CD4-positive, alpha-beta T cell treated with Interleukin-21 for 1 hour (primary cell): ENCODE measurements at places on chromosomes 12 and 14.

DNA sequence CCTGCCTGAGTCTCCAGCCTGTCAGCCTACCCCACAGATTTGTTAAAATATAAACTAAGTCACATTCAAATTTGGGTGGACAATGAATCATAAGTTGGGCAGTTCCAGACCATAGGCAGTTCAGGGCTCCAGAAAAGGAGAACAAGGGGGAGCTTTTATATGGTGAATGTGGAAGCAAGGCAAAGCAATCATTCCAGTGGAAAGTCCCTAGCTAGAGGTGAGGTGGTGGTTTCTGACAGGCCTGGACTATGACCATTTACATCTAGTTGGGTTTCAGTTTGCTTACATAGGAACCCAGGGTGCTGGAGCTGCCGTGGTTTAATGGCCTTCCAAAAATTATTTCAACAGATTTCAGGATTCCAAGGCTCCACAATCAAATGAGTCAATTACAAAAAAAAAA is 207.3 kb downstream of the AEBP2 start:
- no peak for DNase-seq

DNA sequence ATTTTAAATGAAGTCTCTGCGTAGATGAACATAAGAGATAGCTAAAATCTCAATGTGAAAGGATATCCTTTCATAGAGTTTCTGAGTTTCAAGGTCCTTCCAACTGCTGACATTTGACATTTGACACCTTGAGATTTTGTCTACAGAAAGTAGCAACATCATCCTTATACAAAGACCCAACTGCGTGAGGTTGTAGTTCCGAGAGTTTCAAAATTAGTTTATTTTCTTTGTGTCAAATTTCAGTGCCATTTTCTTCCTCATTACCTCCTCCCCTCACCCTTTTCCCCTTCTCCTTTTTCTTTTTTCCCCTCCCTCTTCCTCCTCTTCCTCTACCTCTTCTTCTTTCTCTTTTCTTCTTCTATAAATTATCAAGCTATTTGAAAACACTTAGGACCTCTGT is 26.9 kb upstream of the BATF start:
- no peak for DNase-seq

DNA sequence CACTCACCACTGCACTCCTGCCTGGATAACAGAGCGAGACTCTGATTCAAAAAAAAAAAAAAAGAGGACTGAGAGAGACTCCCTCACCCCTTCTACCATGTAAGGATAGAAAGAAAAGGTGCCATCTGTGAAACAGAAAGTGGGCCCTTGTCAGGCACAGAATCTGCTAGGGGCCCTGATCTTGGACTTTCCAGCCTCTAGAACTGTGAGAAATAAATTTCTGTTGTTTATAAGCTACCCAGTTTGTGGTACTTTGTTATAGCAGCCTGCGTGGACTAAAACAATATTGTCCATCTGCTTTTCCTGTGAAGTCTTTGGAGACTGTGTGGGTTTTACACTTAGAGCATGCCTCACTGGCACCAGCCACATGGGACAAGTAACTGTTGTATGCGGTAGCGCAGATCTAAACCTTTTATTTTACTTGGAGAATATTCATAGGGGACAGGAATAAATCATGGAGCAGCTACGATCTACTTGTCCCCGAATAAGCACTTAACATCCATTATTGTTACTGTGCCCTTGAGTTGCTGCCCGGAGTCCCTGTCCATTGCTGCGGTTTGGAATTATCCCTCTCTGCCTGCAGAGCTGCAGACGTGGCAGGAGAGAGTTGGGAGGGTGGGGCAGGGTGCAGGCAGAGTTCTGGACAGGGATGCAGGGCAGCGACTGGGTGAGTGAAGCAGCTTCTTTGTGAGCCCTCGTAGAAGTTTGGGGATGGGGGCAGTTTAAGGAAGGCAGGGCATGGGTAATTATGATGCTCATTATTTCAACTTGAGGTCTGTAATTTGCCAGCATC is 52.4 kb upstream of the STON2 start:
- DNase-seq = no peak

- no peak for DNase-seq
These were observed 52.9 kb upstream of the CAPRIN2 start for GRCh38 chr12:30807695-30808034.

DNA sequence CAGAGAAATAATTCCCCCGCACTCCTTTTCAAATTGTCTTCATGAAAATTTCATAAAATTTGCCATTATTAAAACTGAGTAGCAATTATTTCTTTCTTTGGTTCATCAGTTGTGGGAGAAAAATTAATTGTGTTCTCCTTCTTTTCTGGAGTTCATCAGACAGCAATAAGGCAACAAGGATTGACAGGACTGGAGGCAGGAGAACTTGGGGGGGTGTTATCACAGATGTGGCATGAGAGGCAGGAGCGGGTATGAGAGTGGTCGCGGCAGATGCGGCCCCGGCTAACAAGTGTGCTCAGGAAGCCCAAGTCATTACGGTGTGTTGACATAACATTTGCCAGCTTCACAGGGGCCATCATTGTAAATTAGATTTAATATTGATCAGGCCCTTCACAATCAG is 306.6 kb upstream of the TMPO start:
- DNase-seq = no peak

GRCh38 chr12:121240484-121241101 is 30.7 kb downstream of the P2RX4 start:
- peak; percentile 93 for DNase-seq

- no peak for DNase-seq
These were observed 18.2 kb downstream of the ANG start for GRCh38 chr14:20706657-20707355.

- DNase-seq = no peak
These were observed 36.5 kb downstream of the CACNA2D4 start for GRCh38 chr12:1881936-1882335.

- DNase-seq = peak; percentile 13
These were observed 26.8 kb upstream of the DAAM1 start for GRCh38 chr14:59161561-59162175.

DNA sequence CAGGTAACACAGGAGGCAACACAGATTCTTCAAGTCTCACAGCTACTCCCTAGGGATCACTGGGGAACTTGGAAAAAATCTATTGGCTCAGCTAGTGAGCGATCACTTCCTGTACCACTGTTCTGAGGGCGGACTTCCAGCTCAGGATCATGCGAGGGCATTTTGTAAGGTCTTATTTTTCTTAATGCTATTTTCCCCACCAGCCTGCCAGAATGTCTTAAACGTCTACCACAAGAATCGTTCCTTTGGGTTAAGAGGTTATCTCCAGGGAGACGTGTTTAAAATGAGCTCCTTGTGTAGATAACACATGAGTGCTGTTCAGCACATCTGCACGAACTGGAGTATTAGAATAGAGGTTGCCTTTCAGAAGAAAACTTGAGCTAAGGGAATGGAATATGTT is 162.6 kb downstream of the ETNK1 start:
- DNase-seq = no peak

DNA sequence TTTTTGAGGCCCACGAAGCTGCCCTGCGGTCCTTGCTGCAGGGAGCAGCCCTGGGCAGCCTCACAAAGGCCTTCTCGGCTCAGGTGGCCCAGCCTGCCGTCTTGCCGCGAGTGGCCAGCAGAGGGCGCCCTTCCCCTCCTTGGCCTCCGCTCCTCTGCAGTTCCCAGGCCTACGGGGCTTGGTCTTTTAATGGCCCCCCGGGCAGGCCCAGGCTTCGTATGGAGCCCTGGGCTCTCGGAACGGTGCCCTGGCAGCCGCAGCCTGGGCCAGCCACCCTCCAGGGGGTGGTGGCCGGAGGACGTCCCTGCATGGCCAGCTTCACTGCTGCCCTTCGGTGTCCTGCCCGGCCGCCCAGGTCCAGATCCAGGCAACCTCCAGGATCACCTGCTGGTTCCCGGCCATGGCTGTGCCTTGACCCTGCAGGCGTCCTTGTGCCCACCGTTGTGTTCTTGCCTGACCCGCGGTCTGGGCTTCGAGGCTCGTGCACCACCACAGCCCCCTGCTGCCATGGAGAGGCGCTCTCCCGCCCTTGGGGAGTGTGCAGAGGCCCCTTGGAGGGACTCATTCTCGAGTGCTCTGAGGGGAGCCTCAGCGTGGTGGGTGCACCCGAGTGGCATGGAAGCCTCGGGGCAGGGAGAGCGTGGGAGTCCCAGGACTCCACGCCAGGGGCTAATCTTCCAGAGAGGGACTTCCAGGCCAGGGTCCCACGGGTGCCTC is 9.4 kb downstream of the ASPG start:
- peak; percentile 65 for DNase-seq

DNA sequence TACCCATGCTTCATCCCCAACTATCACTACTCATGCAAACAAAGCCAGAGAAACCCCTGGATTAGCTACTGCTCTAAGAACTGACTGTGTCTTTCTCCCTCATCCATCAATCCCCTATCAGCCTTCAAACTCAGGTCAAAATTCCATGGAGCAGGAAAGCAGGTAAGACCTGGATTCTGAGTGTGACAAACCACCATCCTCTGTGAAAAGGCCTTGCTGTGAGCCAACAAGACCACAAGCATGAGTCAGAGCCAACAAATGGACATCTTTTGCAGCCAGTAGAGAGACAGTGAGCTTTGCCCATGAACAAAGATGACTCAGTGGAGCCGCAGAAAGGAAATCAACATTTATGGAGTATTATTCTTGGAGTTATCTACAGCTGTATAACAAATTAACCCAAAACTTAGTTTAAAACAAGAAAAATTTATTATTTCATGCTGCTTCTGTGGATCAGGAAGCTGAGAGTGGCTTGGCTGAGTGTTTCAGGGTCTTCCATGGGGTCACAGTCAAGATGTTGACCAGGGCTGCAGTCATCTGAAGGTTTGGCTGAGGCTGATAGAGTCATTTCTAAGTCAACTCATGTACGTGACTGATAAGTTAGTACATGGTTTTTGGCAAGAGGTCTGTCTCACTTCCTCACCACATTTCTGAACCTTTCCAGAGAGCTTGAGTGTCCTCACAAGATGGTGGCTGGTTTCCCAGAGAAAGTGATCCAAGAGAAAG is 61.1 kb downstream of the PITPNM2 start:
- DNase-seq = no peak

DNA sequence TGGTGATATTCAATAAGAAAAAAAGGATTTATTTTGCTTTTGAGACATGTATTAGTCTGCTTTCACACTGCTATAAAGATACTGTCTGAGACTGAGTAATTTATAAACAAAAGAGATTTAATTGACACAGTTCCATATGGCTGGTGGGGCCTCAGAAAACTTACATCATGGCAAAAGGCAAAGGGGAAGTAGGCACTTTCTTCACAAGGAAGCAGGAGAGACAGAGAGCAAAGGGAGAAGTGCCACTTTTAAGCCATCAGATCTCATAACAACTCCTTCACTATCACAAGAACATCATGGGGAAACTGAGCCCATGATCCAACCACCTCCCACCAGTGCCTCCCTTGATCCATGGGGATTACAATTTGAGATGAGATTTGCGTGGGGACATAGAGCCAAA is 43.9 kb downstream of the BHLHE41 start:
- DNase-seq = no peak

- no peak for DNase-seq
These were observed 208.1 kb upstream of the NEDD1 start for GRCh38 chr12:96698965-96699364.

- no peak for DNase-seq
These were observed 44.2 kb downstream of the SLC6A12 start for GRCh38 chr12:169528-170370.

DNA sequence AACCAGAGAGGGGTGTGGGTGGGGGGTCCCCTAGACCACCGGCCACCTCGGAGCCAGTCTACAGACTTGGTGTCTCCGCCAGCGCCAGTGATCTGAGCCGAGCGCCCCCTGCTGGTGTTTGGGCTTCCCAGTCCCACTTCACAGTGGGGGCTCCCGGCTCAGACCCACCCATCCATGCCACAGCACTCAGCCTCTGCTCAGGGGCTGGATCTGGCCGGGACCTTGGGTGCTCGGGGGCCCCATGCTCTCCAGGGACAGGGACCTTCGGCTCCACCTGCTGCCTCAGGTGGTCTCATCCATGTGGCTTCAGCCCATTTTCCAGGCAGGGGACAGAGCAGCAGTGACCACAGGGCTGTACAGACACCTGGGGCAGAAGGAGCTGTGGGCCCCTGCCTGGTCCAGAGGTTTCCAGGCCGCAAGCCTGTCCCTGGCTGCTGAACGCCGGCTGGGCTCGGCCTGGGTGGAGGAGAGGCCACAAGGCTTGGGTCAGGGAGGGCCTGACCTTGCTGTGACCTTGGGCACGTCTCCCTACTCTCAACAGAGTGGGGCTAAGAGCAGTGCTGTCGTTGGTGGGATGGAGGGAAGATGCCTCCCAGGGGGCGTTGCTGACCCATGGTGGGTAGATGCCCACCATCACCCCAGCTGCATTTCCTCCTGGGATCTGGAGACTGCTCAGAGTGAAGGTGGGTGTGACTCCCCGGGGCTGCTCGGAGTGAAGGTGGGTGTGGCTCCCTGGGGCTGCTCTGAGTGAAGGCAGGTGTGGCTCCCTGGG is 86.3 kb downstream of the KIF26A start:
- no peak for DNase-seq

DNA sequence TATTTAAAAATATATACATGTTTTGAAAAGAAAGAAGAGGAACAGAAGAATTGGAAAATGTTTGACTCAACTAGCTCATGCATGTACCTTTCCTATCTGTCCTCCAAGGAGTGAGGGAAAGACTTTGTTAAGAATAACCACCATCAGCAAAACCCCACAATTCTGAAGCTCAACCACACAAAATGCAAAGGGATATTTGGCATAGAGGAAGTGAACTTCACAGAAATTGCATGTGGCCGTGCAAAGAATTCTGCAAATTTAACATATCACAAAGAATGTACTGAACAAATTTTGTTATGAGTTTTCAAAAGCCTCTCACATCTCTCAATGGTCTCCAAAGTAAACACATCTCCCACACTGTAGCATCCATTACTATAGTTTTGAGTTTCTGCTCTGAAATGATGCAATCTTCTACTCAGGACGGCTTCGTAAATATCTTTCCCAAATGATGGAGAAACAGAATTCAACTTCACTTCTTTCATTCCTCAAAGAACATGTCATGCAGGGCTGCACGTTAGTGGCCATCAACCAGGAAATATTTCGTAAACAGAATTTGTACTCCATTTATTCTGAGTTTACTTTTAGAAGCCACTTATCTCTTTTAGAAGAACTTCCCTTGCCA is 17.6 kb downstream of the DUSP6 start:
- DNase-seq = no peak
